ENCODE measurements at places on chromosomes 4 and X.

DNA sequence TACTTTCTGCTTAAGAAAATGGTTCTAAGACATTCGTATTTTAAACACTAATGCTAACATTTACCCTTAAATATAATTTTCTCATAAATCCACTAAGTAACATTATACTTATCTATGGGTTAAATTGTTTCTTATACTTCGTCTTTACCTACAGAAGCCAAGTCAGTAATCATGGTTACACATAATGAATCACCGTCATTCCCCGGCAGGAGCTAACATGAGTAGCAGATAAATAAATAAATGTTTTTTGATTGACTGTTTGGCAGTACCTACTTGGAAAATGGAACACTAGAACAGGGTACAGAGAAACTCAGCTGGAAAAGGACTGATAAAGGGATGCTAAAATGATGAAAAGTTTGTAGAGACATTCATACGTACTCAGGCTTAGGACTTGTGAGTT is 430.4 kb downstream of the ACTRT1 start:
- DNase-seq: no peak

- no peak for DNase-seq
Measured at GRCh38 chrX:1327651-1328304, 8.8 kb upstream of the IL3RA start.

GRCh38 chr4:1245481-1246051 is 3.4 kb downstream of the CTBP1 start:
- no peak for DNase-seq

DNA sequence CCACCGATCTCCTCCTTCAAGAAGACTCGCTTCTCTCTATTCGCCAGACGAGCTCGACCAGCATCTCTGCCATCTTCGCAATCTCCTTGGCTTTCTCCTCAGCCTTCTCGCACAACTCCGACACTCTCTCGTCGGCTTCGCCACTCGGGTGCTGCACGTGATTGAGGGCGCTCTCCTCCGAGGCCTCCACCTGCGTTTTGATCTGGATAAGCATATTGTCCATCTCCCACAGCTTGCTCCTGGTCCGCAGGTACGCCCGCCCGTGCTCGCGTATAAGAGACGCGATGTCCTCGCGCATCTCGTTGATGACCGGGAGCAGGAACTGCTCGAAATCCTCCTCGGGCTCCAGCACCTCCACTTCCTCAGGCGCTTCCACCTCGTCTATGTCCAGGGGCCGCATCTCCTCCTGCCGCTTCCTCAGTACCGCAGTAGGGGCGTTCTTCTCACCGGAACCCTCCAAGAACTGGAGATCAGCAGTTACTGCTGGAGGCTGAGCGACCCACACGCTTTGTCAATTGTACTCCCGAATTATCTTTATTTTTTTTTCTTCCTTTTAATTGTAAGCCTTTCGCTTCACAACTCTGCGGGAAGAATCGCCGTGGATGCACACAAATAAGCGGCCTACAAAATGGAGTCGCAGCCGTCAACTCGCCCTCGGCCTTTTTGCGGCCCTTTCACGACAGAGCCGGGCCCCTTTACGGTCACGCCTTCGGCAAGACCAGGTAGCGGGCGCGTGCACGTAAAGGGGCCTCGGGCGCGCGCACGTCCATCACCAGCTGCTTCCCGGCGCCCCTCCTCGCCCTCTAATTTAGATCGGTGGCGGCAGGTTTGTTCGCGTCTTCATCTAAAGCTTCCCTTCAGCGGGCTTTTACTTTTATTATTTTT is at the start of gene MRFAP1L1:
MRFAP1L1 (minus strand) TSS at position 636 of the 885 bp plus-strand sequence; CDS start at position 400, 236 bp downstream.
- peak; percentile 97 for DNase-seq

GRCh38 chr4:54144661-54145171 is 44.8 kb downstream of the GSX2 start:
- no peak for DNase-seq

DNA sequence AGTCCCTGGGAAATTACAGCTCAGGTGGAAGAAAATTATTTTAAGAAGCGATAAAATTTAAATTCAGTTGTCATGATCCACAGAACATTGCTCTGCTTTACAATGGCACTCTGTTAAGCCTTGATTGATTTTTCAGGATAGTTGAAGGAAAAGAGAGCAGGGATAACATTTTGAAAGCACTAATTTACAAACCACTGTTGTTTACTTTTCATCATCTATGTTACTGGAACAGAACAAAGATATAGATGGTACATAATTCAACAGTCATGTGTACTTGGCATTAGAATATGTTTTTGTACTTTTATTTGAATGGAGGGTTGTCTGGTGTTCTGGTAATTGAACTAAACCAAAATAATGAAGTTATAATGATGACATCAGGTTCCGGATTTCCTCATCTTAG is 2.6 kb upstream of the ODAM start:
- no peak for DNase-seq

DNA sequence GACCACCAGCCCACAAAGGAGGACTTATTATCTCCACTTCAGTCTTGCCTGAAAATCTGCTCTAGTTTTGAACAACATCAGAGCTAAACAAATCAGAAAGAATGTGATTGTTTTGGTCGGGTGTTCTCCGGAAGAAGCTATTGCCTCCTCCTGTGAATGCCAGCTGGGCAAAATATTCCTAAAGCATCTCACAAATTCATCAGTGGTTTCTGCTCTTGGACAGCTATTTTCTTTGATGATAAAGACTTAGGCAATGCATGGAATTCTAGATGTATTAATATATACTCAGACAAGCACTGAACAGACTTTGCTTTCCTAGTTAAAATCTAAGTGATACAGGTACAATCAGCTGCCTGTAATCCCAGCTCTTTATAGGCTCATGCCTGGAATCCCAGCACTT is 71.8 kb downstream of the ASMT start:
- no peak for DNase-seq

DNA sequence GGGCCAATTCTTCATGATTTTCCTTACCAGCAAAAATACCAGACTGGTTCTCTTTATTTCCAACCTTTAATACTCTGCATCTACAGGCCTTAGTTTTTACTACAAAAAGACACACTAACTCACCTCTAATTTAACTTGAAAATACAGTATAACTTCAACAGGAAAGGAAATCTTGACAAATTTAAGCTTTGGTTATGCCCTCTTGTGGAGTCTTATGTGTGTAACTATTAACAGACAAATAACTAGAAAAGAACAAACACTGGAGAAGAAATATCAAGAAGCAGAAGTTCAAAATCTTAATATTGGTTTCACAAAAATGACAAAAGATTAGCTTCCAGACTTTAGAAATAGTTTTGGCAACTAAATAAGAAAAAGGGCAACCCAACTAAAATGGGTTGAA is 33.0 kb downstream of the PPA2 start:
- DNase-seq: no peak

GRCh38 chr4:76087007-76087769 is 12.7 kb downstream of the ART3 start:
- DNase-seq: peak; percentile 76

GRCh38 chr4:168118116-168118655 is 25.8 kb downstream of the ANXA10 start:
- no peak for DNase-seq

- no peak for DNase-seq
Measured at GRCh38 chrX:24243692-24244091, 70.2 kb downstream of the SUPT20HL2 start.

GRCh38 chr4:146029939-146030710 is 91.5 kb upstream of the ZNF827 start:
- peak; percentile 62 for DNase-seq

DNA sequence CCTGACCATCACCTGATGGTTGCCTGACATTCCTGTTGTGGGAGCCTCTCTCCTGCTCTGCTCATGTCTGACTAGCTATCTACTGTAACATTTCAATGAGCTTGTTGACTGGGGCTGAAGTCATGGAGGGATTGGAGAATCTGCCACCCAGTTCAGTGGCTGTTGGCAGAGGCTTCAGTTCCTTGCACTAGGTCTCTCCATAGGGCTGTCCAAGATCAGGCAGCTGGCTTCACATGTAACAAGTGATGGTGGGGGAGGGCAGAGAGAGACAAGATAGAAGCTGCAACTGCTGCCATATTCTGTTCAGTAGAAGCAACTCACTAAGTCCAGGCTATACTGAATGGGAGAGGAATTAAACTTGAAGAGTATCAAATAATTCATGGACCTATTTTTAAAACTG is 14.1 kb upstream of the CCNI start:
- no peak for DNase-seq

DNA sequence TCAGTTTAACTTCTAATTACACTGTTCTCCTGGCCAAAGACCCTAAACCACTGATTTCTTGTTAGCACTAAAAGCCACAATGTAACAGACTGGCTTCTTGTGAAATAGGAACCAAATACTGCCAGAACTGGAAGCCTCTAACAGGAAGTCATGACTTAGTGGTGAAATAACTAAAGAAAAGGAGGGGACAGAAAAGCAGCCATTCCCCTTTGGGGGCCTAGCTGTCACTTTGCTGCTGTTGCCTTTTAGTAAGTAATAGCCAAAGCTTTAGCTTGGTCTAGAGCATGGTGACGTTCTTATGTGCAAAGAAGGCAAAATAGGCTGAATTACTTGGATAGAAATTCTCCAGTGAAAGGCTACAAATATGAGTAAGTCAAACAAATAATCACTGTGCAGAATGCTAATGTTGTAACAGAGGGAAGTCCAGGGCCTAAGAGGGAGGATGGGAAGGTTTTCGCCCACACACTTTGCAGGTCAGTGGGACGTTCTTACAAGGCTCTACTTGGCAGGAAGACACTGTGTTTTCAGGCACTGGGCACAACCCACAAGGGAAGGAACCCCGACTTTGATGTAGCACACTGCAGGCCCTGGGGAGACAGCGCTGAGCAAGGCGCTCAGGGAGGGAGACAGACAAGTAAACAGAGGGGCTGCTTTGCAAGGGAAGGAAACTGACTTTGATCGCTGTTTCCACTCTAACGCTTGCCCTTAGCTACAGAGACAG is 16.7 kb downstream of the GAB3 start:
- DNase-seq: no peak

DNA sequence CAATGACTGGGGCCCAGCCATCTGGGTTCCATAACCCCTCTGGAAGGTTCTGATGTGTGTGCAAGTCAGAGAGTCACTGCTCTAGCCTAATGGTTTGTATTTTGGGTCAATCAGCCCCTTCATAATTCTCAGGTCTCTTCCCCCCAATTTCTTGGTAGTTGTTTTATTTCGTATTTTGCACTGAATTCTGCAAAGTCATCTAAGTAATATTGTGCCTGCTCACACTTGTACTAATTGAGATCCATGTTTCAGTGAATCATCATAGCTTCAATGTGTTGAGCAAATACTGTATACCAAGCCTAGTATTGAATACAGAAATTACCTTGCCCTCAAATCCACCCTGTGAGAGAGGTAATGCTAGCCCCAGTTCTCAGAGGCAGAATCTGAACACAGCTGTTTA is 28.0 kb upstream of the TBL1X start:
- no peak for DNase-seq

- DNase-seq: no peak
Measured at GRCh38 chr4:75659512-75660031, 13.6 kb downstream of the G3BP2 start.

- no peak for DNase-seq
Measured at GRCh38 chrX:65745427-65745826, 78.0 kb downstream of the MSN start.

- no peak for DNase-seq
Measured at GRCh38 chrX:148624951-148625474, 124.6 kb downstream of the AFF2 start.

- DNase-seq: no peak
Measured at GRCh38 chrX:124348182-124348581, 1.8 kb downstream of the SH2D1A start.

- DNase-seq: peak; percentile 2
Measured at GRCh38 chrX:102129473-102129872, 4.0 kb downstream of the TCEAL2 start.

GRCh38 chrX:39983715-39984114 is 114.0 kb downstream of the BCOR start:
- peak; percentile 15 for DNase-seq

DNA sequence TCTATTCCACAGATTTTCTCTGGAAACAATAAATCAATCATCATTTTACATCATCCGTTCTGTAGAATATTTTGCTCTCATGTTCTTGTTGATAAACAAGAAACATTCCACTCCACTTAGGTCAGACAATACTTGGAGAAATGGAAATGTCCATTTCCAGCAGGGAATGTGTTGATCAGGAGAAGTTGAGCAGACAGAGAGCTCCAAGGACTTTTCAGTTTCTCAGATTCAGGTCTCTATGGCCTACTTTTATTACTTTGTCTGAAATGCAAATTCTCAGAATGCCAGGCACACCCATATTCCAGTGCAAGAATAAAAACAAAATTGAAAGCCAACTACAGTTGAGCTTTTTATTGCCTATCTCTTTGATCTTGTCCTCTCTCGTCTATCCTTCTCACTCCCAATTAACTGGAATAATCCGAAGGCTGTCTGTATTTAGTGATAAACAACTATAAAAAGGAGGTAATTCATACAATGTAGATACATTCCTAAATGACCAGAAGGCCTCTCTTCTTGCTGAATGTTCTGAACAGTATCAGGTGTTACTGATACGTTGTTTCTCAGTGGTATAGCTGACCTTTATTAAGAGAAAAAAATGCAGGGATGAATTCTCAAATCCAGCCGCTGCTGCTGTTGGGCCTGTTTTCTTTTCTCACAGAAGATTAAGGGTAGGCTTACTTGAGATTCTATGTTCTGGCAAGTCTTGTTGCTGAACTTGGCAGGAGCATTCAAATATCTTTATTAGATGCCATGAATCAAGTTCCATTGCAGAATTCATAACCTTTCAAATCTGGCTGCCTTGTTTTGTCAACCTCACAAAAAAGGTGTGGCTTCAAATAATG is 72.1 kb downstream of the HPGD start:
- DNase-seq: no peak

GRCh38 chr4:111020961-111021360 is 398.1 kb upstream of the PITX2 start:
- peak; percentile 26 for DNase-seq

DNA sequence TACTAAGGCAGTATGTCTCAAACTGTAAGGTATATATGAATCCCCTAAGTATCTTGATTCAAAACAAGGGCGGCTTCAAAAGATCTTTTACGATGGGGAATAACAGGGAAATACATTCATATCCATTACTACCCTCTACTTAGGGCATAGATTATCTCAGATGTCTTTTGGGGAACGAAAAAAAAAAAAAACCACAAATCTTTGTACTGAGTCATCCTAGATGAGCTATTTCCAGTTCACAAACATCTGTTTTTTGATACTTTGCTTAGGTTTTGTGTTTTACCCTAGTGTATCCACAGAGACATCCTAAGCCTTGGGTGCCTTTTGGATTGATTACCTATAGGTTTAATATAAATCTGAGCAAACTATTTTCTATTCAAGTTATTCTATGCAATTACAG is 457.2 kb downstream of the NLGN4X start:
- DNase-seq: no peak

DNA sequence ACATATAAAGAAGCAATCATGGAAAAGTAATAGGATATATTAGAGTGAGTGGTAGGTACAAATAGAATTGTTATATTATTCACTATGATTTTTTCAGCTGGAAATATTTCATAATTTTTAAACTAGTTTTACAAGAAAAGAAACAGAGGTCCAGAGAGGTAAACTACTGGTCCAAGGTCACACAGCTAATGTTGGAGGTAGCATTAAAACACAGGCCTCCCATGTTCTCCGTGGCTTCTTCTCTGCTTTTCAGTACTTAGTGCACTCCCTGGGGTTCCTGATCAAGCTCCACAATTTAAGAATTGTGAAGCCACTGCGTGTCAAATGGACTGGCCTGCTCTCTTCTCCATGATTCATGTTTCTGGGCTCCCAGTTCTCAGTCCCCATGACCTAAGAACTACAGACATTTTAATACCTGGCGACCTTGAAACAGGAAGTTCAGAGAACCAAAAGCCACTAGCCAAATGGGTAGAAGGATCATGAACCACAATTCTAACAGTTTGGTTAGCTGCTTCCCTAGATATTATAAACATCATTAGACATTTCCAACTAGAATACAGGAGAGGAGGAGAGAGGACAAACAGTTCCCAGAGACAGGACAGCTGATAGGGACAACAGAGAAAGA is 172.0 kb upstream of the KLF3 start:
- no peak for DNase-seq
